ENCODE measurements at places on chromosomes 12 and 14. TPM values are rescaled to one million over a fixed set of nuclear protein-coding genes. Genes with fewer than 3 reads are reported as not detected.

Gene SLC35E3
- under 0.01 TPM for total RNA-seq

- H3K27me3 ChIP-seq = no peaks in the 10 kb centered on the region
- H3K27ac ChIP-seq = no peak overlapping the region
- peaks cover 34% of the 10 kb centered on the region for H3K4me1 ChIP-seq
- DNase-seq = no peak
Observed at GRCh38 chr12:26732005-26732908, 100.7 kb downstream of the ITPR2 start.

DNA sequence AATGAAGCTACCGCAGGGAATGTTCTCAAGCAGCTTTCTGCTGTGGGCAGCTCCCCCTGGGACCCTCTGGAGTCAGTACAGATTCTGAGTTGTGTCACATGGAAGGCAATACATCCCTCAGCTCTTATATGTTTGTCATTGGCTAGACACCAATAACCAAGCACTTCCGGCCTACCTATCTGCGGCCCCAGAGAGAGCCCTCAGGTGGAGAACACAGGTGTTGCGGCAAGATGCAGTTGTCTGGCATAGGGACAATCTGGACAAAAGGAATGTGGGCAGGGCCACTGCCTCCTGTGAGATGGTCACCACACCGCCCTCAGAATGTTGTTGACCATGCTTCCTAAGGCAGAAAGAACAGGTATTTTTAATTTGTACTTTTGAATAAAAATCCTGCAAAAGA, 118.7 kb downstream of the BRMS1L start:
- DNase-seq = no peak
- H3K27ac ChIP-seq = no peak overlapping the region
- H3K4me1 ChIP-seq = no peaks in the 10 kb centered on the region
- H3K4me3 ChIP-seq = no peak overlapping the region

- H3K36me3 ChIP-seq = no peaks in the 10 kb centered on the region
- no peak overlapping the region for H3K27ac ChIP-seq
- no peaks in the 10 kb centered on the region for H3K27me3 ChIP-seq
- no peaks in the 10 kb centered on the region for H3K4me1 ChIP-seq
- no peak for DNase-seq
- no peak overlapping the region for H3K4me3 ChIP-seq
Observed at GRCh38 chr14:32559048-32559447, 229.9 kb downstream of the AKAP6 start.

DNA sequence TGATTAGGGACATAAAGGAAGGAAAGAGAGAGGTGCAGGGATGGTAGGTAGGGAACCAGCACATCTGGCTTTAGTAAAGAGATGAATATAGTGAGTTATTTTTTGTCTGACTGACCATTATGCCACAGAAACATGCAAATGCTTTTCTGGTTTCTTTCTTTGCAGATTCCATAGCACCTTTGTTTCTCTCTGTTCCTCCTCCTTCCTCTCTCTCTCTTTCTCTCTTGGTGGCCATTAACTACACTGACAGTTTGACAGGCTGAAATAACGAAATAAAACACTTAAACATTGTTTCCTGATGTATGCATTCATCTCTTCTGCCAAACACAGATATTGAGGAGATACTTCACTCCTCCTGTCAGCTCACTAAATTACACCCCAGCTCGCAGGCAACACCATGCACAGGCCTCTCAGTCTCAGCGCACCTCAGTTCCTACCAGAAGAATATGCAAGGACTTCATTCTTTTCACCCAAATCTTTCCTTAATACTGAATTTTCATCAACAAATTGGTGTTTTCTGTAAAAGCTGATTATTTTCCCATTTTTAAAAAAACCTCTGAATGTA, 406.9 kb upstream of the SOX5 start:
- peaks cover 11% of the 10 kb centered on the region for H3K4me1 ChIP-seq
- H3K4me3 ChIP-seq = no peak overlapping the region
- DNase-seq = no peak
- no peak overlapping the region for H3K27ac ChIP-seq

DNA sequence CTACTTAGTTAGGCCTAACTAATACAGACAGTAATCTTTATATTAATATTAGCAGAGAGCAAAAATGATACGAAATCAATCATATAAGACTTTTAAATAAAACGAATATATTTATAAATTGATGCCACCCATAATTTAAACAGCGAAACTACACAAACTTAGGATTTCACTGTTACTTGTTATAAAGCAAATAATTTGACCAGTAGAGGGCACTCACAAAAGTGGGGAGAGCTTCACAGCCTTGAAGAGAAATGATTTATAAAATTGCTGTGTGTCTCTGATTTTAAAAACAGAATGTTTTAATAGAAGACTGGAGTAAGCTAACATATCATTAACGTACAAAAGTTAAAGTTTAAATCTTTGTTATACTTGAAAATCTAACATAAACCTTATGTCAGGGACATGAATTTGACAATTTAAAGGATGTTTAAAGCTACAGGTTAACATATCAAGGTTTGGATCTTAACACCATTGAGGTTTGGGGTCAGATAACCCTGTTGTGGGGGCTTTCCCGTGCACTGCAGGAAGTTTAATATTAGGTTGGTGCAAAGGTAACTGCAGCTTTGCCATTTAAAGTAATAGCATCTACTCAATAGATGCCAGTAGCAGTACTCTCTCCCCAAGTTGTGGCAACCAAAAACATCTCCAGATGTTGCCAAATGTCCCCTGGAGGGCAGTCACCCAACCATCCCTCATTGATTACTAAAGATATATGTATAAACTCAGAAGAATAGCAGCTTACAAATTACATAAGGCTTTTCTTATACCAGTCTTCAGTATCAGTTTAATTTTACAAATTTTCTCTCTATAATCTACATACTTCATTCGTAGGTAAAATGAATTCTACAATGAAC, 9.3 kb downstream of the KRAS start:
- no peak overlapping the region for H3K4me3 ChIP-seq
- DNase-seq = no peak
- H3K27me3 ChIP-seq = no peaks in the 10 kb centered on the region
- H3K36me3 ChIP-seq = no peaks in the 10 kb centered on the region
